ENCODE measurements at places on chromosomes 6 and 20.

- no peak for DNase-seq
Observed at GRCh38 chr6:149331043-149331807, 13.7 kb downstream of the TAB2 start.

DNA sequence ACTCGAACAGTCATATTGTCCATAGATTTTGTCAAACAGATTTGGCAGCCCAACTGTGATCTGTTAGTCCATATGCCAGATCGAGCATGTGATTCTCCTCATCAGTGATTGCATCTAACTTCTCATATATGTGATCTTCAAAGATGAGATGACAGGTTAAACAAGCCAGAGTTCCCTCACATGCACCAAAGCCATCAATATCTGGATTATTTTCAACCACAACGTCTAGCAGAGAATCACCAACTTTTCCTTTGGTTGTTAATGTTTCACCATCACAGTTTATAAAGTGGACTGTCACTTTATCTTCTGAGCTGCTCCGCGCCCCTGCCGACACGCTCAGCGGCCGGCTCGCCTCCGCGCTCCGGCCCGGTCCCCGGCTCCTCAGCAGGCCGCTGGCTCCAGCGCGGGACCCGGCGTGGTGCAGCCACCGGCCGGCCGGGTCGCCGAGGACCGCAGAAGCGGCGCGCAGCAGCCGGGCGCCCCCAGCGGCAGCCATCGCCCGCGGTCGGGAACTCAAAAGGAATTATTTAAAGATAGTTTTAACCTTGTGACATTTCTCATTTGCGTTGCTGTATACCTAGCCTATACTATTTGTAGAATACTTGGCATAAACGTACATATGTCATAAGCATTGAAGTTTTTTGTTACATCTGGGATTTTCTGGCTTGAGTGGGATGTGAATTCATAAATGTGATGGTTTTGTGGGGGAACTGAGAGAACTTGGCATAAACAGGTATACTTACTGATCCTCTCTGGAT, 40.1 kb upstream of the DYNLRB1 start:
- DNase-seq: no peak

DNA sequence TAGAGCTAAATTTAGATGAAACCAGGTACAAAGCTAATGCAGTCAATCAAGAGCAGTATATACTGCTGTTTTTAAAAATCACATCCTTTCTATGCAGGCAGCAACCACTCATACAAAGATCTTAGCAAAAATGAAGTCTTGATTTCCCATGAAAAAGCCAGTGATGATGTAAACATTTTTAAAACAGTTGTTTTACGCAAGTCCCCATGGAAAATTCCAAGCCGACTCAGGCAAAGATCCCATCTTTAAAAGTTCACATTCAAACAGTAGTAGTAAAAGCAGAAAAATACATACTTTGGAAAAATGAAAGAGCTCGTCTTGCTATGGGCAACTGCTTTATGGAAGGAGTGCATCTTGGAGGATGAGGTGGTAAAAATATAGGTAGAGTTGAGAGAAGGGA, 84.0 kb downstream of the RCAN2 start:
- DNase-seq: no peak

GRCh38 chr20:34472246-34472925, 43.8 kb upstream of the DYNLRB1 start:
- DNase-seq: no peak

DNA sequence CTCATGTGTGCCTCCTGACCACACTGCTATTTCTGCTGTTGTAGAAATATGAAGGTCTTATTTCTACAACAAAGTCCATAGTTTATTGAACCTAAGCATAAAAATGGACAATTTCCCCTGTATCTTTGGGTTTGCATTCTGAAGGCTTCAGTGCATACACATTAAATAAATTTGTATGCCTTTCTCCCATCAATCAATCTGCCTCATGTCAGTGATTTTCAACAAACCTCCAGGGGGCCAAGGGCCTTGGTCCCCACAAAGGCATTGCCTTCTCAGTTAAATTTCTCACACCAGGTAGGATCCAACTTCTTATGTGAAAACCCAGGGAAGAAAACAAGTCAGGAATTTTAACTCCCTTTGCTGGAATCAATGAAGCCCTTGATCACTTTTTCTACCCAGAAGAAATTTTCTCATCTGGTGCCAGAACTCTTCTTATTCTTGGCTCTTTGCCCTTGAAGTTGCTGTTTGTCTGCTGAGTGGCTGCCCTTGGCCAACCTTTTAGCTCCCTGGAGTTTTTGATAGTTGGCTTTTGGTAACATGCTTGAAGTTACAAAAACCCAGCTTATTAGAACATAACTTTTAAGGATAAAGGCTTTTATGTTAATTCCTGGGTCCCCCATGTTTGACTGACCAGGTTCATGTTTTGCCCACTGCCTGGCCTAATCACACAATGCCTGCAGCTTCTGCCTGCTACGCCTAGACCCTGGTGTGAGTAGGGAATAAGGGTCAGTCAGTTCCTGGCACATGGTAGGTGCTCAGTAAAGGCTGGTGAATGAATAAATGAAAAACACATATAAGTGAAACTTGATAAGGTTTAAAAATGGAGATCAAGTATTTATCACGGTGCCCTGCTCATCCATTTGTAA, 37.0 kb downstream of the SHLD1 start:
- no peak for DNase-seq

- DNase-seq: no peak
Observed at GRCh38 chr6:22113026-22113766, 183.6 kb downstream of the PRL start.

DNA sequence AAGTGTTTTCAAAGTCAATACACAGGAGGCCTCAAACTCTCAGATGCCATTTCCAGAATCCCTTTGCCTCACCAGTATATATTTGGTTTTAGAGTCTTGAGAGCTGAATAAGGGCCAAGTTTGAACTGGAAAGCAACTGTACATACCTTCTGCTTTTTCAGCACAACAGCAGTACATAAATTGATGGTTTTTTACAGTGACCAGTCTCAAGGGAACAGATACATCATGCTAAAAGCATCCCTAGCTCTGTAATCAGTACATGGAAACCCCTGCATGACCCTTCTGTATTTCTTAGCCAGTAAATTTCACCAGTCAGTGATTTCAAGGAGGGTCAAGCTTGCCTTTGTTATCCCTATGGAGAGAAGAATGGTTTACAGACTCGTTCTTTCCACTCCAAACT, 40.6 kb upstream of the ECHDC1 start:
- no peak for DNase-seq

DNA sequence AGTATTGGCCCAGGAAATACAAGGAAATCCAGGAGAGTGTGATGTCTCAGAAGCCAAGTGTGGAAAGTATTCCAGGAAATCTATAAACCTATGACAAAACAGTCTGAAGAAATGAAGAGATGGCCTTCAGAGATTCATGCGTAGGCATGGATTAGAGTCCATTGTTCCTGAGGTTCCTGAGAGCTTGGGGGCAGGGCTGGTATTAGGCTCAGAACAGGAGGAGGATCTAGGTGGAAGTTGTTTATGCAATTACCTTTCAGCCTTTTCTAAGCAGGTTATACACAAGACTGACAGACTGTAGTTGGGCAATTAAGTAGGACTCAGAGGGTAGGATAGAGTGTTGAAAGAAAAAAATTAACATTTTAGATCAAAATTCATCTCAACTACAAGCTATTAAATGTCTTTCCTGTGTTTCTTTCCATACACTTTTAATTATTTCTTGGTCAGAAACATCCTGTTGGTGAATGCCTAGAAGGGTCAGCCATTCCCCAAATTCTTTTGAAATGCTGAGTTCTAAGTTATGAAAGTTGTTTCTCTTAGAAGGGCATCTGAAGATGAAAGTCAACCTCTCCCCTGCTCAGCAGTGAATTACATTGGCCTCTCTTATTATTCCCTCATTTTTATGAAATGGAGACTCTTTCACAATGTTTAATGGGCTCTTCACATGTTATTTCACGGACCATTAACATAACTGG, 201.2 kb upstream of the MYLIP start:
- DNase-seq: no peak

DNA sequence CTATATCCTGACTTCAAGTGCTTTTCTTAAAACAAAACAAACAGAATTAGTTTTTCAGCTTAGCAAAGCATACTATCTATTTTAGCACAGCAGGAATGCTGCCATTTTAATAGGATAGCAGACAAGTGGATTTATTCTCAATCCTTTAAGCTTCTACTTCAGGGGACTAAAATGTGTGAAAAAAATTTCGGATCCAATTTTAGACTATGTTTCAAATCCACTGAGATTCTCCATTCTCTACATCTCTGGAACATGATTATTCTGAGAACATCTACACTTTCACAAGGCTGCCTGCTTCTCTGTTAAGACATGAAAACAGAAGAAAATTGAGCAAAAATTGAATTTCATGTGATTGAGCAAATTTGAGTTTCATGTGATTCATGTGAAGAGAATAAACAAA, 1321.3 kb downstream of the HACE1 start:
- no peak for DNase-seq

Measured in activated CD4-positive, alpha-beta T cell treated with anti-CD3 and anti-CD28 coated beads, Interleukin-2, amount 50 U/mL, for 24 hours (primary cell).